ENCODE measurements at places on chromosomes 12 and 14.

DNA sequence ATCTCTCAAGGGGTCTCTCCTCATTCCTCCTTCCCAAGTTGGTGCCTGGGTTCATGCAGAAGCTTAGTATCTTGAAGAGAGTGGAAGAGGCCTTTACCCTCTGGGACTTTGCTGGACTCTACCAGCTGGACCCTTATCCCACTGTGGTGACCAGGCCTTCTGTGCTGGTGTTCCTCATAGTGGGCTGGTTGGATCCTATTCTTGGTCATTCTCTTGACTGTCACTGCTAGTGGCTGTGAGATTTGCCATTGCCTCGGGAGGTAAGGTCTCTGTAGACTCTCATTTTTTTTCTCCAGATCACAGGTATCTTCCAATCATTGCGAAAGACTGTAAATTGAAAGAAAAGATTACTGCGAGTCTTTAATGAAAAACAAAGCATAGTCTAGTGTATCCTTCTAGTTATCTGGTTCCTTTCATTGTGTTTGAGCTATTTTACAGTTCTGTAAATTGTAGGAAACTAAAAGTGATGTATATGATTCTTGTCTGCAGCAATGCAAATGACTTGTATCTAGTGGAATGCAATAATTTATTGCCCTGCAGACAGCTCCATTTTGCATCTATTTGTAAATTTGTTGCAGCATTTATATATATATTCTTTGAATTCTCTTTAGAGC, 217.9 kb downstream of the AEBP2 start:
- DNase-seq = no peak

DNA sequence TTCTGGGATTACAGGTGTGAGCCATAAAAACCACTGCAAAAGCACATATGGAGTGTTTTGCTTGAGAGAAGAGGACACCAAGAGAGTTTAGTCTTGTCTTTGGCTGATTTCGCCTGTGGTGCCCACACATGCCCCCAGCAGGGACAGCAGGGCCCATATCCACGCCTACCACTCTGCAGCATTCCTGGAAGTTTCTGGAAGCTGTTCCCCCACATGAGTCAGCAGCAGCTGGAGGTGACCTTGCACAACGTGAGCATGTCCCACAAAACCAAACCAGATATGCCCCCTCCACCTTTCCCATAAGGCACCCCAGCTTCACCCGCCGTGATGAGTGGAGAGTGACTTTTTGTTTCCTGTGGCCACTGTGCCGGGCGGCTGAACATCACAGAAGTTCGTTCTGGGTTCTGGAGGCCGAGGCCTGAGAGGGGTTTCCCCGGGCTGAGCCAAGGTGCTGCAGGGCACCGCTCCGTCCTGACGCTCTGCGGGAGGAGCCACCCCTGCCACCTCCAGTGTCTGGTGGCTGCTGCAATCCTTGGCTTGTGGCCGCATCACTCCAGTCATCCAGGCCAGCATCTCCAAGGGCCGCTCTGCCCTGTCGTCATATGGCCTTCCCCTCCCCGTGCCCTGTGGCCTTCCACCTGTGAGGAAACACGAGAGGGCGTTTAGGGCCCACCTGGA, 4.7 kb downstream of the ASPG start:
- no peak for DNase-seq

GRCh38 chr12:45216230-45216982, 511 bp downstream of the ANO6 start:
- no peak for DNase-seq

DNA sequence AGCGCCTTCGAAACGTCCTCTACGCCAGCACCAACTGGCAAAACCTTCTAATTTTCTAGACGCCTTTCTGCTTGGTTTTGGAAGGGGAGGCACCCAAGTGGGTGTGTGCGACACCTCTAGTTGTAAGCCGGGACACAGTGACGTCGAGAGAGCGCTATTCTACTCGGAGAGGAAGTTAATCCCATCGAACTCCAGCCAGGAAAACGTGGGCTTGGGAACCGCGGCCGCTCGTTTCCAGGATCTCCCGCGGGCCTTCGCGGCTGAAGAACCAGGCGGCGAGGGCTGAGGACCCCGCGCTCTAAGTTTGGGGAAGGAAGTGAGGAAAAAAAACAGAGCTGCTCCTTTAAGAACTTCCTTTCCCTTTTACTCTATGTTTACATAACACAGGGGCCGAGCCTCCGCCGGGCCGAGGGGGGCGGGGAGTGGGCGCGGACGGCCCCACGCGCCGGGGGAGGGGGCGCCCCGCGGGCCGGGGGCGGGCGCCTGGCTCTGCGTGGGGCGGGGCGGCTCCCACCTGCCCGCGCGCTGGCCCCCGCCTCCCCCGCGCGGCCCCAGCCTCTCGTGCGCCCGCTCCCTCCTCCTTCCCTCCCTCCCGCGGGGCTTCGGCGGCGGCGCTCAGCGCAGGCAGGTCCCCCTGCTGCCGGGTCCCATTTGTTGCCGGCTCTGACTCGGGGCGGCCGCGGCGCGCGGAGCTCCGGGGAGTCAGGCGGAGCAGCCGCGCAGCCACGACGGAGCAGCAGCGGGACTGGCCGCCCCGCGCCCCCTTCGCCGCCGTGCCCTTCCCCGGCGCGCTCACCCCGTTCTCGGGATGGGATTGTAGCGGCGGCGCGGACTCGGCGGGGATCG, at the start of gene PELI2:
PELI2 (plus strand) TSS at position 647 of the 846 bp plus-strand sequence. CDS start 250 bp downstream, outside the sequence.
- peak; percentile 70 for DNase-seq

DNA sequence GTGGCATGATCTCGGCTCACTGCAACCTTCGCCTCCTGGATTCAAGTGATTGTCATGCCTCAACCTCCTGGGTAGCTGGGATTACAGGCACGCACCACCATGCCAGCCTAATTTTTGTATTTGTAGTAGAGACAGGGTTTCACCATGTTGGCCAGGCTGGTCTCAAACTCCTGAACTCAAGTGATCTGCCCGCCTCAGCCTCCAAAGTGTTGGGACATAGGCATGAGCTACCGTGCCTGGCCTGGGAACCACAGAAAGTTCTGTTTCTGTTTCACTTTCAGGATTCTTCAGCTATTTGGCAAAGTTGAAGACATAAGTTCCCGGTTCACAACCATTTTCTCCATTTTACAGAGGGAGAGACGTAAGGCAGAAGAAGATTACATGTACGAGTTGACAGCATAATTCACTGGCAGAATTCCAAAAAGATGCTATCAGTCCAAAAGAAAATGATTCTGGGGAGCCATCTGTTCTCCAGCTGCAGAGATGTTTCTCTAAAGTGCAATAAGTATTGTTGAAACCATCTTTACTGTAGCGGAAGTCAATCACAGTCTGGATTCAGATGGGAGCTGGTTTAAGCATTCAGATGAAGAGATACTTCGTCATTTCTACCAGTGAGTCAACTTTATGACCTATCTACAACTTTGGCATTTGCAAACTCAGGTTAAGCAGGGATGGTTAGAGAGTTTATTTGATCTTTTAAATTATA, 8.1 kb upstream of the RNF34 start:
- no peak for DNase-seq

- no peak for DNase-seq
These were observed 31.4 kb downstream of the ALDH2 start for GRCh38 chr12:111798182-111798581.

DNA sequence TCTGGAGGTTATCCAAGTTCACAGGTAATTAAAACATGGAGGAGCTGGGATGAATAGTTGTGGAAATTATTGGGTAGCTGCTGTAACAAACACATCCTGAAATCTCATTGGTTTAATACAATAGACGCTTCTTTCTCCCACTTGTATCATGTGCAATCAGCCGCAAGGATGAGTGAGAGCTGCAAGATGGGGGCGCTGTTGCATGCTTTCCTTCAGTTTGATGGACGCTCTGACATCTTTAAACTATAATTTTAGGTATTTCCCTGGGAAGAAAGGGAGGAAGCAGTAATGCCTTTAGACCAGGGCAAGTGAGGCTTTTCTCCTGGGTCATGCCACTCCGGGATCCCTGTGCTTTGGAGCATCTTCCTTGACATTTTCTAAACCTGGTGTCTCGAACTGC, 178.7 kb downstream of the PAWR start:
- no peak for DNase-seq

GRCh38 chr14:34171431-34172172, 220.7 kb upstream of the EGLN3 start:
- DNase-seq = no peak

- DNase-seq = no peak
These were observed 153.6 kb upstream of the C14orf180 start for GRCh38 chr14:104425763-104426646.

DNA sequence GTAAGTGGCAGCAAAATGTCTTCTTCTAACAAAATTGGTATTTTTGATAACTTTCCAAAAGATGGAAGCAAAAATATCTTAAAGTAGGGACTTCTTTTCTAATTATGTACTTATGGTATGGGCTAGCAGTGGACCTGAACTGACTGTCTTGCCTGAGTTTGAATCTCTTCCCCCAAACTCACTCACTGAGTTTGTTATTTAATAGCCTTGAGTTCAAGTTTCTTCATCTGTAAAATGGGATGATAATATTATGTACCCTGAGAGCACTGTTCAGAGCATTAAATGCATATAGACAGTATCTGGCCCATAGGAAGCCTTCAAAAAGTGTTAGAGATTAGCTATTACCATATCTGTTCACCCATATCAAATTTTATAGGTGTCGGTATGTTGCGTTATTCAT, 210.4 kb upstream of the NUDT4 start:
- DNase-seq = no peak

All from NCI-H1417 treated with DMSO at 0.1 percent for 48 hours (cell line).